Right forelimb (tissue), 1 donor: ENCODE measurements at places on chromosomes 1 and 21.

- DNase-seq = no peak
Observed at GRCh38 chr1:153563991-153564390, 1.7 kb downstream of the S100A2 start.

DNA sequence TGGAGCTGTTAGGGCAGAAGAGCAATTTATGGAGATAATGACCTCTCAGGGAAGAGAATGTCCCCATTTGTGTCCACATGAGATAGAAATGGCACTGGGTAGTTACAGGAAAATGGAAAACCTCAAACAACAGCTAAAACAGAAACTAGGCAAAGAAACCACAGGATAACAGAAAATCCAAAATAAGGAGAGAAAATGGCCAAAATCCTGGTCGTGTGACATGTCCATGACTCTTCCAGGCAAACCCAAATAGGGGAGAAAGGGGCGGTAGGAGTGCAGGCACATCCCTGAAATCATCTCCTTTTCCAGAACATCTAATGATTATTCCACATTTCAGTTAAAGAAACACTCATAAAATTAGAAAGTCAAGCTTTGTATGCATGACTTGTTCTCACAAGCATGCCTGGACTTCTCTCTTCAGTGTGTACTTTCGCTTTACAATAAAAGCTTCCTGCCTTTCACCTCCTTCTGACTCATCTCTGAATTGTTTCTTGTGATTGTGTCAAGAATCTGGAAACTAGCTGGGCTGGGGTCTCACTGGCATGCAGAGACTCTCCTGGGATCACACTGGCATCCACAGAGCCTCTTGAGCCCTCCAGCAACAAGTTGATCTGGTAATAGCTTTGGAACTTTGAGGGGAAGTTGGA is 171.4 kb upstream of the ZP4 start:
- no peak for DNase-seq

DNA sequence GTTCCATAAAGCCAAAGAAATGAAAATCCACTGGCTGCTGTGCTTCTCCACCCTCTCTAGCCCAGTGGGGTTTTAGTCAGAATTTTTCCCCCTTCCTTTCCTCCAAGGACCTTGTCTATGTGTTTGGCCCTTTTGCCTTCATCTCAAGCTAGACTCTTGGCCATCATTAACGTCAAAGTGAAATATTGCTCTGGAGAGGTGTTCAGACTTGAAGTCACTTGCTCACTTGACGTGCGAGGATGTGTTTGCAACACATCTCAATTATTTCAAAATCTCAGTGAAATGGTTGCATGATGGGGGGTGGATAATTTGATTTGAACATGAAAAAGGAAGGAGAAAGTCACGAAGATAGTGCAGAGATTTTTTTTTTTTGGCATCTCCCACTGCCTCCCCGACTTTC is 13.6 kb downstream of the EVA1C start:
- no peak for DNase-seq

GRCh38 chr1:186845576-186846210 is 16.9 kb downstream of the PLA2G4A start:
- DNase-seq = no peak

DNA sequence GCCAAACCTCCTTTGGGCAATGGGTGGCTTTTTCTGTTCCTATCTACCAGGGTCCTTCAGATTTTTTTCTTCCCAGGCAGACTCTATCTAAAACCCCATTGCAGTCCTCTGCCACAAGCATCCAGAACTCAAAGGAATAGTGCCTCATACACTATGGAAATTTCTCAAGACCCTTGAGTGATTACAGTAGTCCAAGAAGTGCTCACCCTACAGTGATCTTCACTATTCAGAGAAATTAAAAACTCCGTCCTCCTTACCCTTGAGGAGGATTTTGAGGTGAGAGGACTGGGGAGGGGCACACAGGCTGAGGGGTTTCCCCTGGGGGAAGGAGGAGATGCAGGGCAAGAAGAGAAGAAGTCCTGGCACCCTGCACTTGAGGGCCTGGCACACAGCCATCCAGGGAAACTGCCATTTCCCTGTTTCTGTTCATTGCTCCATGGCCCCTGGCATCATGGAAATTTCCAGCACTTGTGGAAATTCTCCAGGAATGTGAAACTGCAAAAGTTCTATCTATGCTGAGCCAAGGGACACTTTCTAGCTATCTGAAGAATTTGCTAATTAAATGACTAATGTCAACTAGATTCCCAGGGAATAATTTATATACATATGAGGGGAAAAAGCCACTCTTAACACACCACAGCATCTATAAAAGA is 102.5 kb upstream of the ATP1B1 start:
- no peak for DNase-seq

- no peak for DNase-seq
Observed at GRCh38 chr1:217982331-217983050, 302.6 kb upstream of the RRP15 start.

GRCh38 chr1:117416546-117417125 is 49.4 kb downstream of the MAN1A2 start:
- DNase-seq = no peak

GRCh38 chr1:59055908-59056719 is 240.8 kb upstream of the FGGY start:
- no peak for DNase-seq

GRCh38 chr21:30395731-30396130 is at the start of gene KRTAP13-1:
KRTAP13-1 (plus strand) TSS chr21:30396031; CDS start chr21:30396087, 56 bp downstream.
- DNase-seq = no peak

DNA sequence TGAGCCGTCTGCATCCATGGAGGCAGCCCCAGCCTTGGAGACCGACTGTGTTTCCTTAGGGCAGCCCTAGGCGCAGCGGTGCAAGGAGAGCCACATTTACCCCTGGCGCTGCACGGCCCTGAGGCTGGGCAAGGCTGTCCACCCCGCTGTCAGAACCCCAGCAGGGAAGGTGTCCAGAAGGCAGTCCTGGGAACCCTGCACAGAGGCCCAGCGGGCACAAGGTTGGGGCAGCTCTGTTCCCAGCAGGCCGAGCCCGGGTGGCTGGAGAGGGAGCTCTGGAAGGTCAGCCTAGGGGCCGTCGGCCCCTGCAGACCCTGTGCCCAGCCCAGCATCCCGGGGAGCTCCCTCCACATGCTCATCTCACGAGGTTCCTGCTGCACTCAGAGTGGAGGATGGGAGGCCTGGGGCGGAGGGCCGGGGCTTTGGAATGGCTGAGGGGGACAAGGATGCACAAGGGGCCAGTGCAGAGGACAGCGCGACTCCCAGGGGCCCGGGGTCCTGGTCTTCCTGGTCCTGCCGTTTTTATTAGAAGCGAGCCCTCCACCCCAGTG is 19.9 kb upstream of the SAMD11 start:
- peak; percentile 51 for DNase-seq

DNA sequence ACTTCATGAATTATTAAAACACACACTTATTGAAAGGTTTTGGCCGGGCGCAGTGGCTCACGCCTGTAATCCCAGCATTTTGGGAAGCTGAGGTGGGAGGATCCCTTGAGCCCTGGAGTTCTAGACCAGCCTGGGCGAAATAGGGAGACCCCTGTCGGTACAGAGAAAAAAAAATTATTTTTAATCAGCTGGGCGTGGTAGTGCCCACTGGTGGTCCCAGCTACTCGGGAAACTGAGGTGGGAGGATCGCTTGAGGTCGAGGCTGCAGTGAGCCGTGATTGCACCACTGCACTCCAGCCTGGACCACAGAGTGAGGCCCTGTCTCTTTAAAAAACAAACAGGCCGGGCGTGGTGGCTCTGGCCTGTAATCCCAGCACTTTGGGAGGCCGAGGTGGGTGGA is 1.7 kb downstream of the GABPB2 start:
- DNase-seq = no peak
